Activated T-helper 1 cell treated with Interleukin-2 at 50 U/mL for 16 hours (primary cell): ENCODE measurements at places on chromosomes 12 and 14.

- DNase-seq: no peak
Measured at GRCh38 chr14:70666361-70666686, 24.6 kb downstream of the TTC9 start.

- no peak for DNase-seq
Measured at GRCh38 chr12:53659011-53659551, 16.8 kb downstream of the ATP5MC2 start.

DNA sequence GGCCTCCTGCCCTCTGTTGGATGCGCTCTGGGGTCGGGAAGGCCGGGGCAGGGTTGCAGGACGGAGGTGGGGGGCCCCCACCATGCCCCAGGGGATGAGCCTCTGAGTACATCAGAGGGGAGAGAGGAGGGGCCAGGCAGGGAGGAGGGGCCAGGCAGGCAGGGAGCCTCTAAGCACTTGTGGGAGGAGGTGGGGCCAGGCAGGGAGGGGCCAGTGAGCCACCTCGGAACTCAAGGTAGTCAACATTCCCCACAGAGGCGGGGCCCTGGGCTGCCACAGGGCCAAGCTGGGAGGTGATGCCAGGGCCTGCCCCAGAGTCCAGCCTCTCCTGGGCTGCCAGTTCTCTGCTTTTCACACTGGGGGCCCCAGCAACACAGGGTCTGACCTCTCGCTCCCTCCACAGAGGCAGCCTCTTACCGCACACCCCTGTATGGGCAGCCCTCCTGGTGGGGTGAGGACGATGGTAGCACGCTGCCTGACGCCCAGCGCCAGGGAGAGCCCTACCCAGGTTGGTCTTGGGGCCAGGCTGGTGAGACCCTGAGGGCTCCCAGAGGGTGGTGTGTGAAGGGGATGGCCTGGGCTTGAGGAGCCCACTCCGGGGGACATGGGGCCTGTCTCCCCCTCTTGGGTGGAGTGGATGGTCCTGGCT, 17.4 kb downstream of the CEP170B start:
- no peak for DNase-seq

DNA sequence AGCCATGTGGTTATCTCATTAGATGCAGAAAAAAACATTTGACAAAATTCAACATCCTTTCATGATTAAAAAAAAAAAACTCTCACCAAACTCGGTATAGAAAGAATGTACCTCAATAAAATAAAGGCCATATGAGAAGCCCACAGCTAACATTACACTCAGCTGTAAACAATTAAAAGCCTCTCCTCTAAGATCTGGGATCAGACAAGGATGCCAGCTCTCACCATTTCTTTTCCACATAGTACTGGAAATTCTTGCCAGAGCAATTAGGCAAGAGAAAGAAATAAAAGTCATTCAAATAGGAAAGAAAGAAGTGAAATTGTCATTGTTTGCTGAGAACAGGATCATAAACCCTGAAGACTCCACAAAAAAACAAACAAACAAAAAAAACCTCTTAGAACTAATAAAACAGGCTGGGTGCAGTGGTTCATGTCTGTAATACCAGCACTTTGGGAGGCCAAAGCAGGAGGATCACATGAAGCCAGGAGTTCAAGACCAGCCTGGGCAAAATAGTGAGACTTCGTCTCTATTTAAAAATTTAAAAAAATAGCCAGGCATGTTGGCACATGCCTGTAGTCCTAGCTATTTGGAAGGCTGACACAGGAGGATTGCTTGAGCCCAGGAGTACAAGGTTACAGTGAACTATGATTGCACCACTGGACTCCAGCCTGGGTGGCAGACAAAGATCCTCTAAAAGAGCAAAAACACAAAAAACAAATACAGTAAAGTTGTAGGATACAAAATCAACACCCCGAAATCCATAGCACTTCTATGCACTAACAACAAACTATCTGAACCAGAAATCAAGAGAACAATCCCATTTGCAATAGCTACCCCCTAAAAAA, 114.4 kb downstream of the FOXA1 start:
- no peak for DNase-seq

DNA sequence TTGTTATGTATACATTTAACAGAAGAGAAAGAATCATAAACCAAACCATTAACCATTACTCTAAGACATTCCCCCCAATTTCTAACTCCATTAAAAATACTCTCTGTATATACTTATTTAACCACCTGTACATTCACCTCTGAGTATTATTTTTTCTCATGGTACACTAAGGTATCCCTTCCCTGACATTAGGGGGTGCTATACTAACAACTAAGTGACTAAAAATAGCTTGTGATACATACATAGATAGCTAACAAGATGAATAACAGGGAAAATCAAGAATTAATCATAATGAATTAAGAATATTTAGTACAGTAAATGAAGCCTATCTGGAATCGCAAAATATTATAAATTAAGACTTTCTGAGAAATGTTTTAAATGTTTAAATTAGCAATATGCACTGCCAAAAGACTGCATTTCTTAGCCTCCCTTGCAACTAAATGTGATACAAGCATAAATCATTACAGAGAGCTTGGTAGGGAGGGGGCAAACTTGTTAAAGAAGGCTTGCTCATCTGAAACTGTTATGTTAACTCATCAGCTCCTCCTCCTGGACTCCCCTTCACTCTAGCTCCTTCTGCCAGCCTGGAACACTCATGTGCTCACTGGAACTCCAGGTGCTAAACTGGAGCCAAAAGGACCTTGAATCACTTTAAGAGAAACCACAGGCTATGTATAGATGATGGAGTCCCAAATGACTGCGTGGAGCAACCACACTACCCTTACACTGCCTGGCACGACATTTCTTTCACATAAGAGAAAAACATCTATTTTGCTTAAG, 14.9 kb downstream of the C2CD5 start:
- DNase-seq: no peak

DNA sequence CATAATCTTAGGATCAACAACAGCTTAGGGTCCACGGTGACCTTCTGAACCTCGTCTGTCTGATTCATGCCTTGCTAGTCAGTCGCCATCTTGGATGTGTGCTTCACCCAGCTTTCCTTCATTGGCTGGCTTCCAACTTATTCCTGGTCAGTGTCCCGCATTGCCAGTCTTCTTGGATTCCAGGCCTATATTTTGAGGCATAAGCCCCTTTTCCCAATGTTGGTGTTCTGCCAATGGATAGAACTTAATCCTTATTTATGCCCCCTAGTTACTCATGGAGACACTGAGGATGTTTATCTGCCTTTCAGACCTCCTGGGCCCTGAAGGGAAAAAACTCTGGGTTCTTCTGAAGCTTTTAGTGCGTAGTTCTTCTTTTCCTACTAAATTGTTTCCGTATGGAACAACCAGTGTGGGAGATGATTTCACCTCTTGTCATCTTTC, 5.8 kb downstream of the JDP2 start:
- DNase-seq: no peak

DNA sequence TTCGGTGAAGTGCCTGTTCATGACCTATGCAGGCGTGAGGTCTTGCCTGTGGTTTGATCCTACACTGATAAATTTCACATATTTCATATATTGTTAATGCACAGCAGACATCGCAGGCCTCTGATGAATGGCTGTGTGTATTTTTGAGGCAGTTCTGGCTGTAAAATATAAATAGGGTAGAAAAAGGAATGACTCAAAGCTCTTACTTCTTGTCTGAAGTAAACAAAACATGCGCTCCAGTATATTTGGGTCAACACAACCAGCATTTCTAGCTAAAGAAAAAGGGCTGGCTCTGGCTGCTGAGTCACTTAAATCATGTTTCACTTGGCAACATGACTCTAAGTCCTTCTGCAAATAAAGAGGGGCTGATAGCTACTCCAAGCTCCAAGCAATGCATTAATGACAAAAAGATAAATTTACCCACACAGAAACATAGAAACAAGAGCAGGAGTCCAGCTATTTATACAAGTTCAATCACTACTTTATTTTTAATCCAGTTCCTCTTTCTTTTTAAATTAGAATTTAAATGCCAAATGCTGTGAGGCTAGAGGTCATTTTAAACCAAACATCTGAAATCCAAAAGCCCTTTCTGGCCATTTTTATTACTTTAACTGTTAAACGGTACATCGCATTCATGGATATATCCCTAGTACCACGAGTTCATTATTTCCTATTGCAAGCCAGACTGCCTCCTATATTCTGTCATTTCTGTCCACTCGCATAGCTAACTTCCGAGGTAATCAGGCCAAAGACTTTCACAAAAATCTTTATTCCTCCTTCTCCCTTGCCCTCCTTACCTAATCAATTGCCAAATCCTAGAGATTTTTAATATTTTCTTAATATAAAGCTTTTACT, 54.3 kb upstream of the TMCC3 start:
- no peak for DNase-seq

DNA sequence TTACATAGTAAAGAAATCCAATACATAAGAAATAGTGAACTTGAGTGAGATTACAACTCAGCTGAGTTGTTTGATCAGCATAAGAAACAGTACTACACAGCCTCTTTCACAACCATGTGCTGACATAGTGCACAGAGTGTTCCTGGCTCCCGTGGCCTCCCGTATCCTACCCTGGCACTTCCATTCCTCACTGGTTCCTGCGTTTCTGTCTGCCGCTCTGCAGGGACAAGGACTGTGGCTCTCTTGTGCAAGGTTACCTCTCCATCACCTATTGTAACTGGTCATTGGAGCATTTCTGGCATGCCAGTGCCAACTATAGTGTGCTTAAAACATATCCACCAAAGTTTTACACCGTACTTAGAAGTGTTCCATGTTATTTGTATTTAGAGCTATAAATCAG, 46.3 kb upstream of the PCED1B start:
- DNase-seq: no peak

- no peak for DNase-seq
Measured at GRCh38 chr12:72036393-72036792, 97.7 kb downstream of the TPH2 start.

DNA sequence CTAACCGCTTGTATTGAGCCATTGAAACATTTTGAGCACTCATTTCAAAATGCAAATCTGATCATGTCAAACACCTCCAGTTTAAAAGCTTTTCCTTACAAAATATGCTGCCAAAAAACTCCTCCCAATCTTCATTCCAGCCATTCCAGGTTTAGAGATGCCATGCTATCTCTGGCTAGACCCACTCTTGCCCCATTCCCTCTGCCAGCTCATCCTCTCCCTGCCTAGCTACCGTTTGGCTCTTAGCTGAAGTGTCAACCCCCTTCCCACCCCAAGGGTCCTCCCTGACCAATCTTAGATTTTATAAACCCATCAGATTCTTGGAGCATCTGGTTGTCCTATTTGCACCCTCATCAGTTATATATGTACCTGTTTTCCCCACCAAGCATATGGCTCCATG, 75.0 kb downstream of the SCAF11 start:
- no peak for DNase-seq

- no peak for DNase-seq
Measured at GRCh38 chr12:59834659-59835474, 239.0 kb downstream of the SLC16A7 start.

DNA sequence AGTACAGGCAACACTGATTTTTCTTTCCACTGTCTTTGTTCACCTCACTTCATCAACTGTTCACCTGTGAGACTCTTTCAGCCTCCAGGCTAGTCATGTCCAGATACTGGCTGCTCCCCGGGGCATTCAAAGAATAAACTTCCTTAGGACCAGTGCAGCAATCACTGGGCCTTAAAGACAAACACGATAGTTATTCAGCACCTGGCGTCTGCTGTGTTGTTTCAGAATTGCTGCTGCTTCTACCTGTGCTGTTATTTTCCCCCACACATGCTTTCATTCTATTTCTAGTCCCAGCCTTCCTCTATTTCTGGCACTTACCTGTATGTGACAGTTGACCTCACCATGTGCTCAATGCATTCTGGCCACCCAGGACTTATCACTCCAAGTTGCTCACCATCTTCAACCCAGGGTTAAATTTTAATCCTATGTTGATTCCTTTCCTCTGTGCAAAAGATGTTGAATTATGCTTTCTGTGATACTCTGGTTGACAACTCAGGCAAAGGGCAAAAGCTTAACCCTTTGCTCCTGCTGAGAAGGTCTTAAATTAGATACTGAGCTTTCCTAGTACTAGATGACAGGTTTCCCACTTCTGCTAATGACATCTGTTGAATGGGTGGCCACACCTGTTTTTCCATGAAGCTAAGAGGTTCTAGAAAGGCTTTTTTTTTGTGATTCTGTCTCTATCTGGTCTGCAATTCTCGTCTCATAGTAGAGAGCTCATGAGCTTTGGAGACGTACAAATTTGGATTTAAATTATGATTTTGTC, 41.4 kb downstream of the PTPRQ start:
- no peak for DNase-seq

GRCh38 chr14:92578511-92578910, 64.9 kb downstream of the RIN3 start:
- no peak for DNase-seq

- no peak for DNase-seq
Measured at GRCh38 chr12:2999265-2999841, 40.2 kb downstream of the TEAD4 start.

GRCh38 chr12:84764001-84764400, 148.6 kb downstream of the SLC6A15 start:
- DNase-seq: no peak

DNA sequence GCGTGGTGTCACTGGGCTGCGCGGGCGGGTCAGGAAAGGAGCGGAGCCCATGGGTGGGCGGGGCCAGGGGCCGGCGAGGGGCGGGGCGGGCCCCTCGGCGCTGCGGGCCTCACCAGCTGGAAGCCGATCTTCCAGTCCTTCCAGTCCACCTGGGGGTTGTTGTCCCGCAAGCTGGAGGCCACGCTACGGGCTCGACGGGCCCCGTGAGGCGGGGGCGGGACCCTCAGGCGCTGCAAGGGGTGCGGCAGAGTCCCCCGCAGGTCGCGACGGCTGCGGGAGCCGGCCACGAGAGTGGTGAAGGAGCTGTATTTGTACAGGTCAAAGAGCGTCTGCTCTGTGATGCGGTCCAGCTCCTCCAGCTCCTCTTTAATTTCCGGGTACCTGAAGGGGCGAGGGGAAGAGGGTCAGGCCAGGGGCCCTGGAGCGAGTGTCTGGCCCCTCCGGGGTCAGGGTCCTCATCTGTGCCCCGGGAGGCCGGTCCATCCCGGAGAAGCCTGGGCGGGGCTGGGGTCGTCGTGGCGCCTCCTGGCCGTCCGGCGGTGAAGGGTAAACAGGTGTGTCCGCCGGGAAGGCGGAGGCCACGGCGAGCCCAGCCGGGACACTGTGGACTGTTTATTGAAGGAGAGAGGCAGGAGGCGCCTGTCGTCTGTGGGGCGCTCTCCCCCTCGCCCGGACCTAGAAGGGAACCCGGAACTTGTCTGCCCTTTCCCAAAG, 11.9 kb downstream of the SCNN1A start:
- peak; percentile 54 for DNase-seq

DNA sequence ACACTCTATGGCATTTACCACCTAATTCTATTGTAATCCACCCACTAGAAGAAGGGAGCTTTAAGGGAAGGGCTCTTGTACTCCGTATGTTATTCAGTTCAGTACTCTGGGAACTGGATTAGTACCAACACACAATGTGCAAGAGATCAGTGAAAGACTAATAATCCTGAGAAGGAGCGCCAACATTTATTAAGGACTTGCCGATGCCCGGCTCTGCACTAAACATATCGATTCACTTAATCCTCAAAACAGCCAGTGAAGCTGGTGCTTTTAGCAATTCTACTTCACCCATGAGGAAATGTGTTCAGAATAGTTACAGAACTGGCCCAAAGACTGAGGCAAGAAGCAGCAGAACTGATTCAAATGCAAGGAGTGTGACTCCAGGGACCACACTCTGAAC, 80.9 kb downstream of the RPS6KA5 start:
- DNase-seq: no peak

- no peak for DNase-seq
Measured at GRCh38 chr12:32400866-32401265, 1.5 kb downstream of the FGD4 start.
